ENCODE measurements at places on chromosomes 4 and X.

DNA sequence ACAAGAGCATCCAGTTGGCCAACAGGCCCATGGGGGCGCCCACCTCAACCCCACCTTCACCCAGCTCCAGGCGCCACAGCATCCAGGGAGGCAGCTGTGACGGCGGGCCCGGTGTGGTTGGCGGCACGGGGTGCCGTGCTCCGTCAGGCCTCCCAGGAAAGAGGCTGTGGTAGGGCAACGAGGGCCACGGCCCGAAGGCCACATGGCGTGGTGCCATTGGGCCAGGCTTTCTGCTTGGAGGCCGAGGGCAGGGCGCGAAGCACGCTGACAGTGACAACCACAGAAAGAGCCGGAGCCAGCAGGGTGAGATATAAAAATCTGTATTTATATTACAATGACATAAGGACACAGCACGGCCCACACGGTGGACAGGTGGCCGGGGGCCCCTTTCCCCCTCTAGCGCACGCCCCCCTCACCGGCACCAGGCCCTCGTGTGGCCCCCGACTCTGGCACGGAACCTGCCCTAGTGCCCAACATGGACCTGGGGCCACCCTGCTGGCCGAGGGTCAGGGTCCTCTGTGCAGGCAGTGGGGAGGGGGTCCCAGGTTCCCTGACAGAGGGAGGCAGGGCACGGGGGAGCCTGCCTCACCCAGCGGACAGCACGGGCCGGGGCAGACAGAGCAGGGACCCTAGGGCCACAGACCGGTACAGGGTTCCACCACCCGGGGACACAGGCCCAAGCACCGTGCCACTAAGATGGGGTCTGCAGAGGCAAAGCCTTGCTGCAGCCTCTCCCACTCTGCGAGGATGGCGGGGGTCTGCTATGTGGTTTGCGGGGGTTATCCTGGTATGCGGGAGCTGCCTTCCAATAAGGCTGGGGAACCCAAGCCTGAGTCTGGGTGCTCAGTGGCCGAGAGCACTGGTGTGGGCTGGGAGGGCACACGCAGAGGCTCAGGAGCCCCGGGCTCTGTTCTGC lies 5.5 kb upstream of the HAUS3 start:
- DNase-seq, result no peak

DNA sequence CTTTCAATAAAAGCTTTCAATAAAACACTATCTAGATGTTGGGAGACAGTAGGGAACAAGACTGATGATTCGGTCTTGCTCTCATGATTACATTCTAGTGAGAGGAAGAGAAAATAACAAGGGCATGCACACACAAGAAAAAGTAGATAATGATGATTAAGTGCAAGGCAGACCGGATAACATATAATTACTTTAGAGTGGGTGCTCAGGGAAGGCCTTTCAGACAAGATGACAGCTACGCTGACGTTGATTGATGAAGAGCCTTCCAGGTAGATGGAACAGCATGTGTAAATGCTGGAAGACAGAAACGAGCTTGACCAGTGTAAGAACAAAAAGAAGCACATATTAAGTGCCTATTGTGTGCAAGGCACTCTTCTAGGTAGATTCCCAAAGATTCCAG lies 43.4 kb downstream of the TXK start:
- DNase-seq, result no peak

- DNase-seq, result no peak
These were observed 983.6 kb downstream of the RPA4 start for GRCh38 chrX:97867266-97867665.

DNA sequence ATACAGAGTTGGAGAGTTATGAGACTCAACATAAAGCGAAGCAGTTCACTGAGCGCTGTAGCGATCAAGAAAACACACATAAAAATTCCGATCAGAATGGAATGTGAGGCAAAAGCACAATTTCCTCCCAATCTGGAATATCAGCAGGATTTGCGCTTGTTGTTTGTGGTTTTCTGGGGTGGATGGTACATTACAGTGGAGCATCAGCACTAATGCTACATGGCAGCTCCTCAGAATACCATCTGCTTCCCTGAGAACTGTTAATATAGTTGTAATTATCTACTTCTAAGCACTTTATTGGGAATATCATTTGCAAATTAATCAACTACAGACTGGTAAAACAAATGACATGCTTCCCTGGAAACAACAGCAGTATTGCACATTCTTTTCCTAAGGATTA lies 324.1 kb upstream of the PPARGC1A start:
- no peak for DNase-seq

DNA sequence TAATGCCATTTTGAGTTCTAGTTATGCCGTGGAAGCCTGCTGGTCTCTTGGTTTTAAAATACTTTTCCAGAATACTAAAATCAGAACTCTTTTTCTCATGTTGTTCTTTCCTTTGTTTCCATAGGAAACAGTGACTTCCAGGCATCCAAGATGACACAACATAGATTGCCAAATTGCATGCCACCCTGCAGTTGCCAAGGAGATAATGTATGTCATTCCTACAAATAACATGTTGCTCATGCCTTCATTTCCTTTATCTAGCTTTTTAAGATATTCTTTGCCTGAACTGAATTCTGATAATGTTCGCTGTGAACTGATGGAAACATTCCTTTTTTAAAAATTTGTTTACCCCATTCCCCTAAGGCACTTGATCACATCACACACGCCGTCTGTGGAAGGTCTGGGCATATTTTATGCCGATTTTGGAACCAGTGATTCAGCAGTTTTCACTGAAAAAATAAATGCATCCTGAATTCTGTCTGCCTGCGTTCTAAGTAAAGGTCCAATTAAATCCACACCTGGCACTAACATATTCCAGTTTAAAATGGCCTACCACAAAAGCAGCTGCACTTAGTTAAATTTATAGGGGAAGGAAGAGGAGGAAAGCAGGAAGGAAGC lies 38.0 kb upstream of the COX7B2 start:
- peak; percentile 69 for DNase-seq

DNA sequence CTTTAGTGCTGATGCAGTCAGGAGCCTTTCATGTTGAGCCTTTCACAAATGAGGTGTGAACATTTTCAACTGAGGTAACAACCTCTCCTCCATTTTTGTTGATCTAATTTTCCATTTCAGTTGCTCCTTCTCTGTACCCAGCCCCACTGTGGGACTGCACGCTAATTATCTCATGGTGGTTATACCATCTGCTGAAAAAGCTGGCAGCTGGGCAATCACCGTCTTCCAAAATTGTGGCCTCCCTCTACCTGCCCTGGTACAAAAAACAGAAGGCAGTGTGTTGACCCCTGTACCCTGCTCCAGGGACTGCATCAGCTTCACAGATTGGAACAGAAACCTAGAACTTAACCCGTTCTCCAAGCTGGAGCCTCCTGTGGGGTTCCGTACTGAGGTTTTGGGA lies 72.4 kb upstream of the LONRF3 start:
- DNase-seq, result no peak

DNA sequence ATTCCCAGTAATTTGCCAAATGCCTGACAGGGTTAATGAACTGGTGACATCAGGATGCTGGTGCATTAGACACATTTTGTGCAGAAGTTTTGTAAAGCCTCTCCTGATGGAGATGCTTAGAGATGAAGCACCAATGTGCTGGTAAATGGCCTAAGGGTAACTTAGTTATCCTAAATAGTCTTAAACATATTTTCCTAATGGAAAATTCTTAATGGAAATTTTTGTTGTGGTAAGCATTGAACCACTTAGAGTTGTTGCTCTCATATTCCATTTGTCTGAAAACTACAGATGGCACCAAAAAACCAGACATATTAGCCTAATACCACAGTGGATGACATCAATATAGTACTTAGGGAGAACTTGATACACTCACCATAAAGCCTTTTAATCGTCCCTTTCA lies 154.5 kb upstream of the ANK2 start:
- DNase-seq, result no peak

DNA sequence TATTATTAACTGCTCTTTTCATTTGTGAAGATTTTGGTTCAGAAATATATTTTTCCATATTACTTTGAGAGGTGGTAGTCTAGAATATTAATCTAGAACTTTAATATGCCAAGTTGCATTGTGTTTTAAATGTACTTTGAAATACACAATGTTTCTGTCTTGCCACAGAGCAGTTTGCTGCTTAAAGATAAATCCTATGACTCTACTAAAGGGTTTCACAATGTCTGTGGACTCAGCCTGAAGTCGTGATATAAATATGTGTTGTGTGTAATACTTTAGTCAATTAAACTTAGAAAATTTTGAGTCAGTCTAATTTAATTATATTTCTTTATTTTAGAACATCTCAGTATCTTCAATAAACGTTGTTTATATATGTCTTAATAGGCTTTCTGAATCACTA lies 1771.7 kb upstream of the PCDH7 start:
- no peak for DNase-seq

DNA sequence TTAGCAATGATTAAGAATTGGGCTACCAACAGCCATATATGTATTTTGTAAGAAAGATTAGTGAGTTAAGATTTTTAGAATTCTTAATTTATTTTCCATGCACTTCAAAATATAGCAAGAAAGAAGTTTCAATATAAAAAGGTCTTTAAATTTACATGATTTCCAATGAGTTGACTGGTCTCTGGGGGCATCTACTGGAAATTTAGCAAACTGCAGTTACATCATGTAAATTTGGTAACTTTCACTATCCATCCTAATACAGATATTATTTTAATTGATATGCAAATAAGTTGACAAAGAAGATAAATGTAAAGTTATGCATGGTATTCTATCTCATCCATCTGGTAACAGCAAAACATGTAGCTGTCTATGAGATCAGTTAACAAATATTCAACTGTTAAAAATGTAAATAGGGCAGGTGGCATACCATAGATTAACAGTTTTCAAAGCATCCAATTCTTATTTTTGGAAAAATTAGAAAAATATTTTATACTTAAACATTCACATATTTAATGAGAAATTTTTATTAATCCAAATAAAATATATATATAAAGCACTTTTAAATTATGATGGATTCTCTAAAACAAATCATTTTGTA lies 29.1 kb downstream of the TTC29 start:
- DNase-seq, result peak; percentile 31

DNA sequence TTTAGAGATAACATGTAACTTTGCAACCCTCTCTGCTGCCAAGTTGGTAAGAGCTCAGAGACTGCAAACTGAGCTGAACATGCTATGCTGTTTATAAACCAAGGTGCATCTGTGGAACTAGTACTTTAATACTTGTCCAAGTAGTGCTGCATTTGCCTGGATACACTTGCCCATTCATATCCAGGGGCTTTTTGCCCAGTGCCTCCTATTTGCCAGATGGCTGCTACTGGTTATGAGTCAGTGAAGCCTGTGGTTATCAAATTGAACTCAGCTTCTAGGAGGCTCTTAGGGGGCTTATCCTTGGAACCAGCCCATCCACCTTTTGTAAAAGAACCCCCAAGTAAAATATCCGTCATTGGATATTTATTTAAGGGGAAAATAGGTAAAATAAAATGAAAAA lies 79.6 kb downstream of the AFF2 start:
- DNase-seq, result no peak

- DNase-seq, result peak; percentile 74
These were observed 9.9 kb upstream of the GASK1B start for GRCh38 chr4:158182736-158183135.

- DNase-seq, result peak; percentile 80
These were observed 1.2 kb downstream of the MAGIX start for GRCh38 chrX:49163555-49164419.

DNA sequence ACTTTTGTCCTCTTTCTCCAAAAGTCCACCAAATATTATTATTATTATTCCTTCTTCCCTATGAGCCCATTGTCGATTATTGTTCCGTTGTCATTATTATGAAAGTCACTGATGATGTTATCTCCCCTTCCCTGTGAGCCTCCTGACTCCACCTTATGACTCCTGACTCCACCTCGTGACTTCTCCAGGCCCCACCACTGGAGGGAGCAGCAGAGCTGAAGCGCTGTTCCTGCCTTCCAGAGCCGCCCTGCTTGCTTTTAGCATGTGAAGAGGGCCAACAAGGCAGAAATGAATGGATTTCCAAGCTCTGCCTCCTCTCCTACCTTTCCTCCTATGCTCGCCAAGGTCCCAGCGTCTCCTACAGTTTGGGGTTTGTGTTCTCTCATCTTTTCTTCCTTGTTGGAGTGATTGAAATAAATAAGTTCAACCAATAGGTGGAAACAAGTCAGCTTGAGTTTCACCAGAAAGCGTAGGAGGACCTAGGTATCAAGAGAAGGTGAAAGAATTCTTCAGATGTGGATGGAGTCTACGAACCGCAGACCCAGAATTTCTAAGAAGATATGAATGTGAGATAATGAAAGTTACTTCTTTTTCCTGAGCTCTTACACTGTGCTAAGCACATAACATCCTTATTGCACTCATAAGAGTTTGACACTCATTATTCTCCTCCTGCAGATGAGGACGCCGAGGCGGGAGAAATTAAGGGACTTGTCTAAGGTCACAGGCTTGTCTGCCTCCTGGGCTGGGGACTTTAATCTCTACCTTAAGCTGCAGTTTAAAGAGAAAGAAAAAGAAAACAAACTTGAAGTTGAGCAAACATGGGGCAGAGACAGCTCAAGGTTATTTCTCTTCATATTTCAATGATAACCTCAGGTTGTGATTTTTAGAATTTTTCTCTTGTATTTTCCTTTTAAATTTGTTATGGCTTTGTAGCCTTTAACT lies 26.1 kb downstream of the IGSF1 start:
- peak; percentile 25 for DNase-seq

GRCh38 chrX:12758291-12758690 lies 32.9 kb upstream of the PRPS2 start:
- peak; percentile 57 for DNase-seq

GRCh38 chrX:129957241-129958082 lies 25.0 kb upstream of the BCORL1 start:
- peak; percentile 71 for DNase-seq

DNA sequence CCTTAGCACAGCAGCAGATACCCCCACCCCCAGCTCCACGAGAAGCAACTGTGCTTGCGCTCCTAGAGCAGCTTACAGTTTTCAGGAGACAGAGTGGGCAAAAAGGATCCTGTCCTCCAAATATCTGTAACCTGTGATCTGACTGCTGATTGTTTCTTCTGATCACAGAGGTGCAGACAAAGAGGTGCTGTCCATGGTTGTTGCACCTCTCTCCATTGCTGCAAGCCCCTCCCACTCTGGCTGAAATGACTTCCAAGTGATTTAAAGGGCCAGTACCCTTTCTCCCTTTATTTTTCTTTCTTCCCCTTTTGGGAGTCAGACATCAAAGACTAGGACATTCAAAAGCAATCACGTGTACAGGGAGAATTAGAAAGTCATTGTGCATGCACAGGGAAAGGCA lies 205.3 kb upstream of the GEMIN8 start:
- no peak for DNase-seq

GRCh38 chr4:176274441-176274840 lies 5.4 kb upstream of the ASB5 start:
- DNase-seq, result peak; percentile 84

DNA sequence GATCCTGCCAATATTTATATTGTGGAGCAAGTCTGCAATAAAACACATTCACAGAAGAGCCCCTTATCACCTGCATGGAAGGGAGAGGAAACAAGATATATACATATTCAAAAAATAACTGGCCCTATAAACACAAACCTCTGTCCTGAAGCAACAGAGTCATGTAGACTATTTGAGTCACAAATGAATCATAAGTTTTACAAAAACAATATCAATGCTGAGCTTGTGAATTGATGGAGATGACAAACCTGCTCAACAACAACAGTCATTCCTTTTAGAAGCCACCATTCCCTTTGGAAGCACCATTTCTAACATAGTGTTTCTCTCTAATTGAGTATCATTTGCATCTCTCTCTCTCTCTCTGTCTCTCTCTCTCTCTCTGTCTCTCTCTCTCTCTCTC lies 313.9 kb downstream of the MID1IP1 start:
- DNase-seq, result no peak

GRCh38 chr4:146146918-146147317 lies 28.6 kb upstream of the LSM6 start:
- no peak for DNase-seq

GRCh38 chrX:96729053-96729452 lies 44.4 kb downstream of the DIAPH2 start:
- DNase-seq, result no peak
